Body of pancreas (tissue), 4 donors: ENCODE measurements at places on chromosomes 6 and 20.

DNA sequence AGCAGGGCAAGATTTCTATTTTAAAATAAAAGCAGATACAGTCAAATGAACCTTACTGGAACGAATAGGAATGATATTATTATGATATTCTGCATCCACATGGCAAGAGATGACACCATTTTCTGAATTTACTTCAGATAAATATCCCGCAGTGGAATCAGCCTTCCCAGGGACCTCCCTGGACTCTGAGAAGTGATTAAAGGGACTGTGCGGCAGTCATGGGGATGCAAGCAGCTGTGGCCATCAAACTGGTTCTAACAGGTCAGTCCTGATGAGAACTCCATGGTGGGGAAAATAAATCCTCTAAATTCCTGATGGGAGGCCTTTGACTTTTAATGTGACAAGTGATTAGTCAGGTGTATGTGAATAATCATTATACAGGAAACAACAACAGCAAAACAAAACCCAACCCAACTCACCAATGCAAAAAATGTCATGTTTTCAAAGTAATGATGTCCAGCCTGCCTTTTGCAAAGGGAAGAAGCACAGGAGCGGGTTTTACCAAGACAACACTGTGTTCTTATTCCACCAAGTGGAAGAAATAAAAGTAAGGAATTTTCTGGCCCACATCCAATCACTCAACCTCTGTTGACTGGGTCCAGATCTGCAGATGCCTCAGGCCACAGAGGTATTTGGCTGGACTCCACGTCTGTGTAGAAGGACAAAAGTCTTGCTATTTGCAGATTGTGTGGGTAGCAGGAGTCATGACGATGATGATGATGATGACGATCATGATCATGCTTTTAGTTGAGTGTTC, 61.9 kb upstream of the CITED2 start:
- peak; percentile 17 for DNase-seq

DNA sequence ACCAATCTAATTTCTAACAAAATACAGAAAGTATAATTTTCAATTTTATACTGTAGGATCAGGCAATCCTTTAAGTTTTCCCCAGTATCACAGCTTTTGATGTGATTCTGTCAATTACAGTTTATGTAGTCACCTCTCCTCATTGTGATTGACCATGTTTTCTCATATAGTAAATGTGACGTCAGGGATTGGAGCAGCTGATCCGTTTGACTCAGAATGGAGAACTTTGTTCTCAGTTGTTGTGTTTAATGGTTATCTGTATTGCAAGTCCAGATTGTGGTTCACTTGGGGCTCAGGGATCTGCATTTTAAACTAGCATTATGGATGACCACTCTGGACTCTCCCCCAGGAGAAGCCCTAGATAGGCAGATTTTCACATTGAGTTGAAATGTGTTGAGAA, 90.6 kb downstream of the DNAH8 start:
- no peak for DNase-seq

- DNase-seq = no peak
Measured at GRCh38 chr6:61711849-61712248, 574.2 kb downstream of the KHDRBS2 start.

GRCh38 chr20:17957505-17958363, 10.9 kb downstream of the SNX5 start:
- DNase-seq = no peak

DNA sequence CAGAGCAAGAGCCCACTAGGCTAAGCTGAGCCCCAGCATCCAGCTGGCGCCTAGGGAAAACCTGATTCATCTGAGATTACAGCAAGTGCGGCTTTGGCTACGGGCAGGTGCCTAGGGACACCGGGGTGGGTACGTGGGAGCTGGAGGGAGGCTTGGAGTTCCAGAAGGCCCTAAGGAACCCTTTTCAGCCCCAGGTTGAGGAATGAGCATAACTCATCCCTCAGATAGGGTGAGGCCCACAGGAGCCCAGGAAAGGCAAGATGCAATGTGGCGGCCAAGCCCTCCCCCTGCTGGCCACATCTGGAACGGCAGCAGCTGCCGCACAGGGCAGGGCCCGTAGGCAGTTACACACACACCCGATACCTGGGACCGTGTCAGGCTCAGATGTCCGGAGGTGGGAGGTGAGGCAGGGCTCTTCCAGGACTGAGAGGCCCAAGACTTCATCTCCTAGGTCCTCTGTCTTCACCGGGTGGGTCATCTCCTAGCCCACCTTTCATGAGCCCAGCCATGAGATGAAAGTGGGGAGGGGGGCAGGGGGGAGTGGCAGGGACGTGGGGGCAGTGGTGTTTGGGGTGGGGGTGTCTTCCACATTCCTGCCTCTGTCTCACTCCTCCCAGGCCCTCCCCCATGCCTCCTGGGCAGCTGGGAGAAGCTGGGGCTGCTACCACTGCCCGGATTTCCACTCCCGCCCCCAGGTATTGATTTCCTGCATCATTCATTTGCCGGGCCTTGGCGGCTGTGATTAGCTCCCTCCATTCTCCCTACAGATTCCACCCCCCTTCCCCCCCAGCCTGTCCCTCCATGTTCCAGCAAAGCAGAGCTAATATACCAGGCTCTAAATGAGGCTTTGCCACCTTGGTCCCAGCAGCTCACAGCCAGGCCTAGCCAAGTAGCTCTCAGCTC, 5.5 kb downstream of the MDGA1 start:
- peak; percentile 68 for DNase-seq

DNA sequence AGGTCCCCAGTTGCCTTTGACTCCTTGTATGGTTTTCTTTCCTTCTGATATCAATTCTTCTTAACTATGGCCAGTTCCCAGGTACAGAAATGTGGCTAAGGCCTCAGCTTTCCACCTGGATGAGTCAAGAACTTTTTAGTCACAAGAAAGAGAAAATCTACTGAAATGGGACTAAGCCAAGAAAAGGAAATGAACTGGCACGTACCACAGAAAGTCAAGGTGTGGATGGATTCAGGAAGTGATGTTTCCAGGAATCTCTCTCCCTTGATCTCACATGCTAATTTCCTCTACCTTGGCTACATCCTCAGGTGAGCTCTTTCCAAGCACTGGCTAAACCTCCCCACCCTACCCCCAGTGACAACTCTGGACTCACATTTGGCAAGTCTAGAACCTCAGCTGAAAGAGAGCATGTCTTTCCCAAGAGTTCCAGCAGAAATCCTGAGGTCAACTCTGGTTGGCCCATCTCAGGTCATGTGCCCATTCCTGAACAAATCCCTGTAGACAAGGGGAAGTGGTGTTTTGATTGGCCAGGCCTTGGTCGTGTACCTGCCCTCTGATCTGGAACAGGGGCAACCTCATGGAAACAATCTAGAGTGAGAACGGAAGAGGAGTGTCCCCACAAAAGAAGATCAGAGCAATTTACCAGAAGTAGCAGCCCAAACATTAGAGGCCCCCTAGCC, 205.3 kb downstream of the NFATC2 start:
- DNase-seq = no peak

DNA sequence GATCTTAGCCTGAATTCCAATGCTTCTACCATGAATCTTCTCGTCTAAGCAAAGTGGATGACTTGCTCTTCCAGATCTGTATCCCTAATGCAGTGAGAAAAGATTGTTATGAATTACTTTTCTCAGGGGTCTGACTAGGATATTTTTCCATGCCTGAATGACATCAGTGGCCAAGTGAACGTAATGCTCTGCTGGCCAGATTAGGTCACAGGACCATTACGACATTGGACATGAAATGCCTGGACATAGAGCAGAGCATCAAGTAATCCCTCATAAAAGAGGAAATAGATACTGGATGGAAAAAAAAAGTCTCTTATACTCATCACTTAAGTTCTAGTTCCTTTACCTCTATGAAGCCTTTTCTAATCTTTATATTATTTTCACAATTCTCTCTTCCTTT, 12.1 kb upstream of the THEMIS start:
- DNase-seq = no peak

- no peak for DNase-seq
Measured at GRCh38 chr6:7905416-7905815, 5.2 kb downstream of the TXNDC5 start.

- no peak for DNase-seq
Measured at GRCh38 chr6:169269180-169270076, 15.8 kb upstream of the THBS2 start.

DNA sequence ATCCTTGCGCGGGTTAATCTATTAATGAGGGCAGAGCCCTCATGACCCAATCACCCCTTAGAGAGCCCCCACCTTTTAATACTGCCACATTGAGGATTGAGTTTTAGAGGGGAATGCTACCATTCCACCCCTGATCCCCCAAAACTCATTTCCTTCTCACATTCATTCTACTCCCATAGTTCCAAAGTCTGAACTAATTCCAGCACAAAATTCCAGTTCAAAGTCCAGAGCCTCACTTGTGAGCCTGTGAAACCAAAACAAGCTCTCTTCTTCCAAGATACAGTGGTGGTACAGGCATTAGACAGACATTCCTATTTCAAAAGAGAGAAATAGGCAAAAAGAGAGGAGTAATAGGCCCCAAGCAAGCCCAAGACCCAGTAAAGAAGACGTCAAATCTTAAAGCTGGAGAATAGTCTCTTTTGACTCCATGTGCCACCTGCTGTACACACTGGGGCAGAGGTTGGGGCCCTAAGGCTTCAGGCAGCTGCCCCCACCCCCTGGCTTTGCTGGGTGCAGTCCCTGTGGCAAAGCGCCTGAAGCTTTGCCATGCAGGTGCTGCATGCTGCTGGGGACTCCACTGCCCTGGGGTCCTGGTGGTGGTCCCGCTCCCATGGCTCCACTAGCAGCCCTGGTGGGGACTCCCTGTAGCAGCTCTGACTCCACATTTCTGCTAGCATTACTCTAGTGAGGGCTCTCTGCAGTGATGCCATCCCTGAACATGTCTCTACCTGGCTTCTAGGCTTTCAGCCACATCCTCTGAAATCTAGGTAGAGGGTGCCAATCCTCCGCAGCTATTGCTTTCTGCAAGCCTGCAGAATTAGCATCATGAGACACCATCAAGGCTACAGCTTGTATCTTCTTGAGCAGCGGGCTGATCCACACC, 41.3 kb downstream of the RSPH3 start:
- no peak for DNase-seq

DNA sequence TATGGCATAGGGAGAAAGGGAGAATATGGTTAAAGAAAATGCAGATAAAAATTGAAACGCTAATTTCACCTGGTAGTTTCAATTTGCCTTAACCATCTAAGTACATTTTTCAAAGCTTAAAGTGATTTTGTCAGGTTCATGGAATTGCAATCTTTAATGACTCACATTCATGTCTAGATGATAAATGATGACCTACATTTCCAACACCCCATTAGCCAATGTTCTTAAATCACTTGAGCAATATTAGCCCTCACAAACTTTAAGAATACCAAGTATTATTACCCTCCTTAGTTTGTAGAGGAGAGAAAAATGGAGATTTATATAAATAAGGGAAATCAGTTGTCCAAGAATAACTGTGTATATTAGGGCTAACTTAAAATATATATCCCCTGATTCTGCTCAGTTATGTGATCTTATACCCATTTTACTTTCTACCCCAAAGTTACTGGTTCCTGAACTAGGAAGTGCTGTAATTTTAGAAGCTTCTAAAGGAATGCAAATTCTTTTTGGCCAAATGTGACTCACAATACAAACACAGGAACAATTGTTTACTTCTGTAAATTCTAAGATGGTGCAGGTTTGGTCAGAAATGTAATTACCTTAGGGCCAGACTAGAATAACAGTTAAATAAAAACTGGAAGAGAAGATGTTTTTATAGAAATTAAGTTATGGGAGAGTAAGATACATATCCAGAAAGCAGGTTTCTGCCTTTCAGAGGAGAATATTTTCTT, 34.5 kb downstream of the TPBG start:
- no peak for DNase-seq

GRCh38 chr6:46010771-46011170, 4.9 kb downstream of the CLIC5 start:
- no peak for DNase-seq

DNA sequence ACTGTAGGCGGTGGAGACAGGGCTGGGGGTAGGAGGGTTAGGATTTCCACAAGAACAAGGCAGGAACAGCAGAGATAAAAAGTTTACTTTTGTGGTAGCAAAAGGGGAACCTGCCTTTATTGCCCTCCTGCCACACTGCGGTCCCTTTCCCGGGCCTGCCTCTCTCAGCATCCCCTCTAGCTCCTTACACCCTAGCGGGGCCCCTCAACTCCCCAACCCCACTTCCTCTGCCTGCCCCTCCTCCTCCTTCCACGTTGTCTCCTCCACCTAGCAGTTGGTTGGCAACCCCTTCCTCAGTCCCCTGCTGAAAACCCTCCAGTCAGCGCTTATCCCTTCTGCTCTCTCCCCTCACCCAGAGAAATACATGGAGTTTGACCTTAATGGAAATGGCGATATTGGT, 714 bp downstream of the AIF1 start:
- DNase-seq = no peak

GRCh38 chr20:35750611-35751010, 8.6 kb upstream of the RBM39 start:
- no peak for DNase-seq

GRCh38 chr6:25217829-25218228, 61.3 kb upstream of the CARMIL1 start:
- DNase-seq = no peak

DNA sequence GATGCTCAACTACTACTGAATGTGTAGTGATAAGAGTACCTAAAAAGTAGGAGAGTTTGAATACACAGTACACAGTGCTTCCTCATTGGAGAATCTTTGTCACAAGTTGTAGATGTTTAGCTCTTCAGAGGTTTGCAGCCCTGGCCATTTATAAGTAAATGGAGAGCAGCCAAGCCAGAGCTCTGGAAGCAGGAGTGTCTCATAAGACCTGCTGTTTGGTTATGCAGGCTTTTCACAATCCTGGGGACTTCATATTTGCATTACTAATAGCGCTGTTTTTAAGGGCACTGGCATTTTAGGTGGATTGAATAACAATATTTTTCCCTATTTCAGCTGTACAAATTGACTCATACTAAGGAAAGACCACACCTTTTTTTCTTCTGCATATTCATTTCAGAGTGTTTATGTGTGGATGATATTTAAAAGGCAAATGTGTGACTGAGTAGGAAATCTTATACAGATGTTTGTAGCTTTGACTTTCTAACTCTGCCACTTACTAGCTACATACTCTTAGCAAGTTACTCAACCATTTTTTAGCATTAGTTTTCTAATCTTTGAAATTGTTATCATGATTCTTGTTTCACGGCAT, 730.5 kb upstream of the MAP3K7 start:
- no peak for DNase-seq

DNA sequence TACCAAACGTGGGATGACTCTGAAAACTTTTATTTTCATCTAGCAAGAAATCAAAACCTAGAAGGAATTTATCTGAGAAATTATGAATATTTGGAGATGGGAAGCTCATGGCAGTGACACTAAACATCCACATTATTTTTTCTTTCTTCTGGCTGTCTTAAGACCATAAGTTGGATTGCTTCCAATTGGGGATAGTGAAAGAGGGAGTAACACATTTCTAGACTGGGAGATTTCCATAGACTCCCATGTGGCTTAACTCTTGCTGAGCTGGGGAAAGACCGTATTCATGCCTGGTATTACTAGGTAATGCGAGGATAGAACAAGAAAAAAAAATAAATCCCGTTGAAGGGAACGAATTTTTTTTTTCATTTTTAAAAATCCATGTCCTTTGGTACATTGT, 120.0 kb downstream of the UTRN start:
- DNase-seq = no peak

DNA sequence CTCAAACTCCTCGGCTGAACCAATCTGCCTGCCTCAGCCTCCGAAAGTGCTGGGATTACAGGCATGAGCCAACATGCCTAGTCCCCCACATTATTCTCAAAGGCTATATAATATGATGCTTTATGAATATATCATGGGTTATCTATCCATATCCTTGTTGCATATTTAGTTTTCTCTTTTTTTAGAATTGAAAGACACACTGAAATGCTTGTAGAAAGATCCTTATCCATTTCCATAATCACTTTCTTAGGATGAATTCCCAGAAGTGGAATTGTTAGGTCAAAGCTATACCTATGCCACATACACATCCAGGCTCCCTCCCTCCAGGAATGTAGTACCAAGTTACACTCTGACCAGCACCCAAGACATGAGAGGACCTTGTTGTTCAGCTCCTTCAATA, 2.5 kb upstream of the ARFGEF3 start:
- no peak for DNase-seq
